ENCODE measurements at places on chromosomes 7 and 10.
A peak's percentile ranks its signal among the peaks of the same experiment; 100 is the strongest.

DNA sequence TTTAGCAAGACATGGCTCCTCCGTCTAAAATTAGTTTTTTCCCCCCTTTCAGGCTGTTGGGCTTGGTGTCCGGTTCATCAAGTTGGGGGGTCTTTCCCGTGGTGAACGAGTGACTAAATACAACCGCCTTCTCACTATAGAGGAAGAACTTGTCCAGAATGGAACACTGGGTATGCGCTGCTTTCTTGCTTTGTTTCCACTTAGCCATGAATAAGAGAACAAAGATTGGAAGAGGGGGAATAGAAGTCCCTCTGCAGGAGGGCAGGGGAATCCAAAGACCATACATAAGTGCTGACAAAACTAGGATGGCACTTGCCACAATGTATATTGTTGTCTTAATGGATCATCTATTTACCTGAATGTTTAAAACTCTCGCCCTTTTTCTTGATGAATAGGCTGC lies 30.5 kb downstream of the ENO4 start:
- DNase-seq, result no peak

GRCh38 chr10:50394832-50395231 lies 143.5 kb upstream of the ASAH2 start:
- no peak for DNase-seq

DNA sequence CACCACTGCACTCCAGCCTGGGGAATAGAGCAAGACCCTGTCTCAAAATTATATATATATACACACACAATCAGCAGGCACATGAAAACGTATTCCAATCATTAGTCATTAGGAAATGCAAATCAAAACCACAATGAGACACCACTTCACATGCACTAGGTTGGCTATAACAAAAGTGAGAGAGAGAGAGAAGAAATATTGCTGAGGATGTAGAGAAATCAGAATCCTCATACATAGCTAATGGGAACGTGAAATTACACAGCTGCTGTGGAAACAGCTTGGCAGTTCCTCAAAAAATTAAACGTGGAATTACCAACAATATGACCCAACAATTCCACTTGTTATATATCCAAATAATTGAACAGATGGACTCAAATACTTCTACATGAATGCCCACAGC lies 43.3 kb upstream of the CNNM1 start:
- DNase-seq, result peak; percentile 8

- DNase-seq, result no peak
These were observed 854 bp upstream of the CFAP46 start for GRCh38 chr10:132943058-132943790.

DNA sequence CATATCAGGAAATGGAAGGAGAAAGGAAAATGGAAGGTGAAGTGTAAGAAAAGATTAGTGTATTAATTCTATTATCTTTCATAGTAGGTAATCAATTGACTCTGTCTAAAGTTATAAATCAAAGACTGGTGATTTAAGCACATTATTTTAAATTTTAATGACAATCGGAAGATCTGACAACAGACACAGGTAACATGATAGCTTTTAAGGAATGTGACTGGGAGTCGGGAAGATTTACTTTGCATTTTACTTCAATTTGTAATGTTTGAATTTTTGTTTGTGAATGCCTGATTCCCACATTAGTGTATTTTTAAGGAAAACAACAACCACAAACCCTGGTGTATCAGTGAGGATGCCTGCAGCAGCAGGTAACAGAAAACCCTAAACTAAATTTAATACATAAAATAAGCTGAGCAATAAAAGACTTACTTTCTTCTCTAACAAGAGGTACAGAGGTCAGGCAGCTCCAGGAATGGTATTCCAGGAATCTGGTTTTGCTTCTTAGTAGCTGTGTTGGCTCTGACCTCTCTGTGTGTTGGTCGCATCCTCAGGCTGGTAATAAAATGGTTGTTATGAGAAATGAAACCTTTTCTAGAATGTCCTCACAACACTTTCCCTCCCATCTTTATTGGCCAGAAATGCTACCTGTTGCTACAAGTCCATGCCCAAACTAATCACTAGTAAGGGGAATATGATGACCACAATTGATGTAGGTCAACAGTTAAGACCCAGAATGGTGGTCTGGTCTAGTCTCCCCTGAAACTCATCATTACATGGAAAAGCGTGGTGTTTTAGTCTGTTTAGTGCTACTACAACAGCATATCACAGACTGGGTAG lies 12.2 kb downstream of the DNAJB9 start:
- no peak for DNase-seq

DNA sequence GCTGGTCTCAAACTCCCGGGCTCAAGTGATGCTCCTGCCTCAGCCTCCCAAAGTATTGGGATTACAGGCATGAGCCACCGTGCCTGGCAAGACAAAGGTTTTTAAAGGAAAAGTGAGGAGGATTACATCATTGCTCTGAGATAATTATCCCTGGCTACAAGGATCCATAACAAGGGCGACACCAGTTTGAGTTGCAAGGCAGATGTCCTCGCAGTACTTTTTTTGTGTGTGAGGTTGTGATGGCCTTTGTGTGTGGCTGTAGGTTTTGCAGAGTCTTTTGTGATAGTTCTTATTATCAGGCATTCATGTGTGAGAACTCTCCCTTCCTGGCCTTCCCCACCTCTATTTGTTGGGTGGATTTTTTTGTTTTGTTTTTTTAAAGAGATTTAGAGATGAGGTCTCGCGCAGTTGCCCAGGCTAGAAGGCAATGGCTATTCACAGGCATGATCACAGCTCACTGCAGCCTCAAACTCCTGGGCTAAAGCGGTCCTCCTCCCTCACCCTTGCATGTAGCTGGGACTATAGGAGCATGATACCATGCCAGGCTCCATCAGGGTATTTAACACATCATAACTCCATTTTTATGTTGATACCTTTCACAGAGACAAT lies 10.0 kb downstream of the BTBD16 start:
- no peak for DNase-seq

DNA sequence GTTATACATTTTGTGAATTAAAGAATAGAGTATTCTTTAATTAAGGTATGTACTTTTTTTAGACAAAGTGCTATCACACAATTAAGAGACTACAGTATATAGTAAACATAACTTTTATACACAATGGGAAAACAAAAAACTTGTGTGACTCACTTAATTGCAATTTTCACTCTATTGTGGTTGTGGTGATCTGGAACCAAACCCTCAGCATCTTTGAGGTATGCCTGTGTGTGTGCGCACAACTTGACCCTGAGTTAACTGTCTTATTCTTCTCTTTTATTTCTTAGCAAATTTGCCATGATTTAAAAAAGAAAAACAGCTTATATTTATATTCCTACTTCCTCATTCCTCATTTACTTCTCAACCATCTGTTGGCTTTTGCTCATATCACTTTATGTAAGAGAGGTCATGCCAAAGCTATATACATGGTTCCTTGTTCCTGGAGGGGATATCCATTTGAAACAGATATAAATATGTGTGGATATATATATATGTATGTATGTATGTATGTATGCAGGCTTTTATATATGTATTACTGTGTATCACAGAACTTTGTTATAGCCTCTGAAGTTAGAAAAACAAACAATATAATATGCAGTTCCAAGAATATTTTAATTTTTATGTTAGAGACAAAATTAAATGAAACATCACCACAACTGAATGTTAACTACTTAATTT lies 259.5 kb upstream of the HGF start:
- DNase-seq, result no peak

DNA sequence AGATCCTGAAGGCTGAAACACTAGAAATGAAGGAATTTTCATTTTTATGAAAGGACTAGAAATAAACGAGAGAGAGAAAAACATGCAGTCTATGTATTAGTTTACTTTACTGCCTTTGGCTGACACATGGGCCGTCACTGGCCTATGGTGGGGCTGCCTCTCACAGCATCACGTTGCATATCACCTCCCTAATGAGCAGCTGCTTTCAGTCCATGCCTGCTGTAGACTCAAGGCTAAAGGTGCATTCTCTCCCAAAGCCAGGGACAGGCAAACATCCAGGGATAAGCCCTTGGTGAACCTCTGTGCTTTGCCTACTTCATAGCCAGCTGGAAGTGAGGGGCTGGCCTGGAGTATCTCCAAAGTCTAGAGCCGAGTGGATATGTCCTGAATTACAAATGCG lies 359.4 kb downstream of the GPAM start:
- DNase-seq, result no peak

GRCh38 chr10:87930934-87931835 lies 67.8 kb downstream of the PTEN start:
- no peak for DNase-seq

DNA sequence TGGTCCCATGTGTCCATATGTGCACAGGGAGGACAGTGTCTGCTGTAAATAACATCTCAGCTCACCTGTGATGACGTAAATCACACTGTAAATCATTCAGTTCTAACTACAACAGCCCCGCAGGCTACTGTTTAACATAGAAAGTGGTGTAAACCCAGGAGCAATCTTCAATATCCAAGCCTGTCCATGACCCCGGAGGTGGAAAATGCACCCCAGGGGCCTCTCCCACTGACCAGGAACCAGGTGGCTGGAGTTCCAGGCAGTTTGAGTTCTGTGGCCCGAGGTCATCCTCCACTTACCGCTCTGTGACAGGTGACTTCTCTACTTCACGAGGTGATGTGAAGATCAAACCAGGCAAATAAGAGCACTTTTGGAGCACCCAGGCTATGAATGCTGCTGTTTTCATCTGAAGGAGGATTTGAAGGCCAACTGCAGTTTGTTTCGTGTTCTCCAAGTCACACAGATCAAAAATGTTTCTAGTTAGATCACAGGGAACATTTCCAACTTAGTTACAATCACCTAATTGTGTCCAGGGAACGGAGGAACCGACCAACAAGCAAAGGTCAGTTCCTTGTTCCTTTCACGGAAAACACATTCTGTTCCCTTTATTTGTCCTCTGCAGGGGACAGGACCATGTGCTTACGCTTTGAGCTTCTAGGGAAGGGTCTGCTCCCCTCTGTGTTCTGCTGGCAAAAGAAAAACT lies 131.8 kb downstream of the WDR37 start:
- no peak for DNase-seq

- no peak for DNase-seq
These were observed 32.0 kb downstream of the GBX1 start for GRCh38 chr7:151135525-151135845.

GRCh38 chr7:40923626-40924025 lies 779.3 kb downstream of the INHBA start:
- DNase-seq, result no peak

DNA sequence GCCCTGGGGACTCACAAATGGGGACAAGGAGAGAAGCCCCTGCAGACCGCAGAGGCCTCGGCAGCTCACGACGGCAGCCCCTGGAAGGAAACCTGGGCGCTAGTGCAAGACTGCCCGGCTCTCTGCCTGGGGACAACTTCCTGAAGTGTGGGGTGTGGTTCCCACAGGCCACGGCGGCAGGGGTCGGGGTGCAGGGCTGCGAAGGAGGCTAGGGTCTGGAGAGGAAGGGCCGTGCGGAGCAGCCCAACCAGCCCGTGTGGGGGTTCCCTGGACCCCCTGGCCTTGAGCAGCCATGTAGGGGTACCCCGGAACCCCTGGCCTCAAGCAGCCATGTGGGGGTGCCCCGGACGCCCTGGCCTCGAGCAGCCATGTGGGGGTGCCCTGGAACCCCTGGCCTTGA lies 19.5 kb downstream of the CFAP46 start:
- no peak for DNase-seq

- DNase-seq, result no peak
These were observed 581.4 kb downstream of the TNS3 start for GRCh38 chr7:47000561-47000960.

- peak; percentile 38 for DNase-seq
These were observed 79.1 kb upstream of the PPIF start for GRCh38 chr10:79268161-79268601.

DNA sequence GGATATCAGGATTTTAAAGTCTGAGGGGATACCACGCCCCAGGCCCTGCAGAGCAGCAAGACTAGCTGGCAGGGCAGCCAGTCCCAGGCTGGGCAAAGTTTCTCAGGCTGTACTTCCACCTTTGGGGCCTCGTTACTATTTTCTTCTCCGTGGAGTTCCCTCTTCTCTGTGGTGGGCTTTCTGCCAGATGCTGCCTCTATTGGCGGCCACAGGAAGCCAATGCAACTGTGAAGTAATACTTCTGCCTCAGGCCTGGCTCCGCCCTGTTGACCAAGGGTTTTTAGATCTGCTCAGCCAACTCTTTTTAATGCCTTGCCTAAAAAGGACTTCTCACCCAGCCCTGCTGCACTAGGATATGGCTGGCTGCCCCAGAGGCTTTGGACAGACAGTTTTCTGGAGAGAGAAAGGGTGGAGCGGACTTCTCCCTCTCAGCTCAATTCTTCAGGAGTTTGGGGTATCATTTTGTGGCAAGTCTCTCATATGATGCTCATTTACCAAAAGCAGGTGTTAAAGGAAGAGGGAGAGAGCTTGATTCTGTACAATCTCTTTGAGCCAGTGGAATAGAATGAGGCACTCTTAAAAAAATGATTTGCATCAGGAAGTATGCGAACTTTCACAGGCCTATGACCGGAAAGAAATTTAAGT lies 67.4 kb downstream of the HHEX start:
- DNase-seq, result no peak

DNA sequence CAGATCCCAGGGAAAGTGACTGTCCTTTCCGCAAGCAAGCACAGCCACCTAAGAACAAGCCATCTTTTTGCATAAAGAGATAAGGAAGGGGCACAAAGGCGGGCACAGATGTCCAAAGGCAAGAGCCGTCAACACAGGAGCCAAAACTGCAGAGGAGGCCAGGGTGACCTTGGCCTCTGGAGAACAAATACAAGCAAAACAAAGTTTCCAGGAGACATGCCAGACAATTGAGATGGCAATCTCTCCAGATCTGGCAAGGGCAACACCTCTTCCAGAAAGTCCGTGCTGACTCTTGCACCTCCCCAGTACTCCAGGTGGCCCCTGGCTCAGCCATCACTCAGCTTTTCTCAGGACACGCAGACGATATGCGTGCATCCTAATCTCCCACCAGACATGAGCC lies 58.2 kb downstream of the TEX36 start:
- no peak for DNase-seq

GRCh38 chr7:106062521-106062931 lies 49.6 kb downstream of the SYPL1 start:
- DNase-seq, result no peak

- DNase-seq, result no peak
These were observed 367.3 kb upstream of the PCDH15 start for GRCh38 chr10:55168343-55168742.

- no peak for DNase-seq
These were observed 15.0 kb upstream of the COL28A1 start for GRCh38 chr7:7550663-7551062.

DNA sequence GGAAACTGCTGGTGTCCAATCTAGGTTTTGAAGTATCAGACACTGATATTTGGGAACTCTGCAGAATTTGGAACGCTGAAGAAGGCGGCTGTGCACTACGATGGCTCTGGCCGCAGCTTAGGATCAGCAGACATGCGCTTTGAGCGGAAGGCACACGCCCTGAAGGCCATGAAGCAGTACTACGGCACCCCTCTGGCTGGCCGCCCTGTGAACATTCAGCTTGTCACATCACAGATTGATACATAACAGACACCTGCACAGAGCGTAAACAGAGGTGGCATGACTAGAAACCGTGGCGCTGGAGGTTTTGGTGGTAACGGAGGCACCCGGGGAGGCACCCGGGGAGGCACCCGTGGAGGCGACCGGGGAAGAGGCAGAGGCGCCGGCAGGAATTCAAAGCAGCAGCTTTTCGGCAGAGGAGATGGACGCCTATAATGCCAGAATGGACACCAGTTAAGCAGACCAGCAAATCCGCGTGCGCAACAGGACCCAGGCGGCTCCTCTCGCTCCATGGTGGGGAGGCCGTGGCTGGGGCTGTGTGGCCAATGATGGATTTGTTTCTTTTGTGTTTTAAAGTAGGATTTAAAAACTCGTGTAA lies 22.2 kb upstream of the CCL24 start:
- no peak for DNase-seq

GRCh38 chr7:99267481-99267840 lies 5.2 kb upstream of the MYH16 start:
- peak; percentile 96 for DNase-seq

All from RKO (cell line).